Endothelial cell (in vitro differentiated cells): ENCODE measurements at places on chromosomes 5 and 9.

DNA sequence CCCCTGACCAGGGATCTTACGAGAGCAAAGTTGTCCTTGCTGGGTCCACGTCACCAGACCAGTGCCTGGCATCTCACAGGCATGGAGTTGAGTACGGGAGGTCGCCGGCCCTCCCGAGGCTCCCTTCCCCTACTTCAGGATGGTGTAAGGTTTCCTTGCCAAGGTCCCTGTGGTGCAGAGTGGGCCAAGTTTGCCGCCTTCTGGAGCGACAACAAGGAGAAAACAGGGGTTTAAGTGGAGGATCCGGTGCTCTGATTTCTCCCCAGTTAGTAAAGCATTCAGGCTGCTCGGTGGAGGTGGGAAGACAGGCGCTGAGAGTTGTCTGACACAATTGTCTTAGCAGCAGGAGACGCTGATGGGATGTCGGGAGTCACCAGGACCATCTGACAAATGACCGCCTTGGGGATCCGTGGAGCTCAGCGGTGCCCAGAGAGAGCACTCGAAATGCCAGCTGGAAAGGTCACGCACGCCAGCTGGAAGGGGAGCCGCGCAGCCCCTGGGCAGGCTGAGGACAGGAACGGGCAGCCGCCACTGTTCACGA, 37.3 kb downstream of the ADAMTS2 start:
- DNase-seq, result no peak

- DNase-seq, result no peak
These were observed 180.2 kb upstream of the EGFLAM start for GRCh38 chr5:38078161-38078560.

GRCh38 chr9:21903380-21903965, 90.7 kb downstream of the CDKN2A start:
- no peak for DNase-seq

GRCh38 chr5:172694541-172694940, 53.5 kb downstream of the NEURL1B start:
- no peak for DNase-seq

DNA sequence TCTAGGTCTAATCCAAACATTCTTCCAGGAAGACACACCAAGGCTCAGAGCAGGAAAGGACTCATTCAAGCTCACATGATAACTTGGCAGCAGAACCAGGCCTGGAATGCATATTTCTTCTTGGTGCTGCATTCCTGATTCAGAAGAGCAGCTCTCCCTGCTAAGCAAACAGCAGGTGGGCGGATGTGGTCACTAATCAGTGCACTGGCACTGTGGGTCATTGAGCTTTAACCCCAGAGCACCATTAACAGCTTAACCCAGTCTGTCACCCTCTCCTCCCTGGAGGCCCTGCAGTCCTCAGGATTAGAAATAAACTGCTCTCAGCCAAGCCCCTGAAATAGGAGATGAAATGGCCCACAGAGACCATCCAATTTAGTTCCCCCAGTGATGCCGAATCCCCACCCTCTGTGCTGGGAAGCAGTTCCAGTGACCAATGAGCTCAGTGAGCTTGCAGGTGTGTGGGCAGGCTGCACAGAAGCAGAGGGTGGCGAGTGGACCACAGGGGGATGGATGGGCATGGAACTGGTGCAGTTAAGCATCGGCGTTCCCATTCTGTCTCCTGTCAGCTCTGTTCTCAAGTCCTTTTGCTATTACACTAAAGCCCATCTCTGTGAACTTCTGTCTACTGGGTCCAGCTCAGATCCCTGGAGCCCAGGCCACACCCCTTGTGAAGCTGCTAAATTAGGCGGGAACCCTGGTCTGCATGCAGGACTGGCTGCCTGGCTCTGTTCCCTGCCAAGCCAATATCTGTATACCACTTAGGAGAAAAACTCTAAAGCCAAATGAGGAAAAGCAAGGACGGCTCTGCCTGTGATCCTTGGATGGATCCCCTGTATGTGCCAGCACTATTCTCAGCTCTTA, 16.6 kb upstream of the MEGF9 start:
- no peak for DNase-seq

GRCh38 chr9:85262333-85262732, 479.4 kb downstream of the AGTPBP1 start:
- no peak for DNase-seq

DNA sequence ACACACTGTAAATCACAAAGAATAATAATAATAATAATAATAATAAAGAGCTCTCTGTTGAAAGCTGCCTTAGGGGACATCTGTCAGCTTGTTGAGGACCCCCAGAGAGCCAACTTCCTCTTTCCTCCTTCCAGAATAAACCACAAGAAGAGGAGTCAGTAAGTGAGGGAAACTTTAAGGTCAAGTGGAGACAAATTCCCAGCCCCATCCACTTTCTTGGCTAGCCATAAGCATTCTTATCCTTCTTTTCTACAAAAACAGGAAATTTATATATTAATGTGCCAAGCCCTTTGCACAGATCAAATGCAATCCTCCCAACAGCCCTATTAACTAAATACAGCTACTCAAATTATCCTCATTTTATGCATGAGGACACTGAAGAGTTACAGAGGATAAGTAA, 9.4 kb upstream of the C5orf58 start:
- no peak for DNase-seq

- no peak for DNase-seq
These were observed 239.9 kb upstream of the PAPPA start for GRCh38 chr9:115913696-115914095.

- DNase-seq, result no peak
These were observed 664.9 kb upstream of the WWC1 start for GRCh38 chr5:167626341-167627123.

DNA sequence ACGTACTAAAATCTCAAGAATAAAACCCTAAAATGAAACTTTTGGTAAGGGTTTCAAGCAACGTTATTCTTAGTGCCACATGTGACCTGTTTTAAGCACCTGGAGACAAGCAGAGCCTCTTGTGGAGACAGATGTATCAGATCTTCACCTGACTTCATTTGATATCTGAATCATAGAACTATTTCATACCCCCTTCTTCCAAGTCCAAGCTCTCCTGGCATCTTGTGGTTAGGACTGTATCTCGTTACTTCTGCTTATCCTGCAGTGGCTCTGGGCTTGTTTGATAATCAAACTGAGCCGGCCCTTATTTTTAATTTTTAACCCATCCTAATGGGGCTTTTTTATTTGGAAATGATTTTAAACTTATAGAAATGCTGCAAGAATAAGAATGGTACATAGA, 11.1 kb upstream of the FSD1L start:
- no peak for DNase-seq

DNA sequence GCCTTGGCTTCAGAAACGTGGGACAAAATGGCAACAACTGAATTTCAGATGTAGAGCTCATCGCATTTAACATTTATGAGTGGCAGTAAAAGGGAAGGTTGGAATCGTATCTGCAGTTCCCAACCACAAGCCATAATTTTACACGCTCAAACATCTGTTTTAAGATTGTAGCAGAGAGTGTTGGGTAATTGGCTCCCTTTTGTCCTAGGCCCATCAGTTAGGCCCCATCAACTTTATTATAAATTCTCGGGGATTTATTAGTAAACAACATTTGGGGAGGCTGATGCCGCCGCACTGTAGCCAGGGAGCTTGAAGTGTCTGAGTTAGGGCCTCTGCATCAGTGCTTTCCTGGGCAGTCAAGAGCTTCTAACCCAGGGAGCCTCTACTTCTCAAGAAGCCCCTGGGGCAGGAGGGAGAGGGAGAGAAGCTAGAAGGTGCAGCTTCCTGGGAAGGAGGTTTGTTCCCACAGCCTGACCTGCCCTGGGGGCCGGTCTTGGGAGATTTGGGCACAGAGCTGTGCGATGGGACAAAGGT, 66.2 kb downstream of the HSPA4 start:
- DNase-seq, result no peak

- DNase-seq, result peak; percentile 52
These were observed 624 bp downstream of the FBXW11 start for GRCh38 chr5:172005708-172006320.

- no peak for DNase-seq
These were observed 291.6 kb downstream of the TLE1 start for GRCh38 chr9:81397481-81398381.

- DNase-seq, result no peak
These were observed 37.3 kb upstream of the CDK5RAP2 start for GRCh38 chr9:120616966-120617935.

DNA sequence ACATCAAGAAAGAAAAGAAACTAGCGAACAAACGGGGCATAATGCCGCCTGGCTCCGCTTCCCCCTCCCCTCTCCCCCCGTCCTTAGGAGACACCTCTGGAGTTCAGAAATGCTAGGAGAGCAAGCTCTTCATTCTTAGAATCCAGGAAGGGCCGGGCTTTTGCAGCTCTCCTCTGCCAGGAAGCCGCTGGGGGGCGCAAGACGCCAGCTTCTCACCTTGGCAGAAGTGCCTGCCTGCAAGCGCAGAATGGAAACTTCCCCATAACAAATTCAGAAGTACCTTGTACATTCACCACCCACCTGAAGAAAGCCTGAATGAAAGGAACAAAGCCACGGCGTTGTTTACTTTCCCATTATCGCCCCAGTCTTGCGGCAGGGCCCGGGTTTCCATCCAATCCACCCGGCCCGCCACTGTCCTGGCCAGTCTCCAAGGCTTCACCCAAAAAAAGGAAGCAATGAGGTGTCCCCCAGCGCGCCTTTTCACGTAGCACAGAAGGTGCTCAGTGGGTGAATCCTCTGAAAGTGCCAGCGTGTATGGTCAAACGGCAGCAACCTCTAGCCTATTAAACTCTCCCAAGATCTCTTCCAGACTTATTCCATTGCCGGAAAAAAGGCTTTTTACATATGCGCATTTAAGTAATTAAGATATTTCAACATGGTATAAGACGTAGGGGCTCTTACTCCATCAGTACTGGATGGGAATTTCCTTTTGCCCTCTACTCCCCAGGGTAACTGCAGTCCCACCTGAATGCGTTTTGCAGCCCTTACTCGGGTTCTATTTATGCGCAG, 1.6 kb upstream of the GADD45G start:
- peak; percentile 94 for DNase-seq

GRCh38 chr9:6907772-6908381, 150.1 kb downstream of the KDM4C start:
- DNase-seq, result peak; percentile 18

DNA sequence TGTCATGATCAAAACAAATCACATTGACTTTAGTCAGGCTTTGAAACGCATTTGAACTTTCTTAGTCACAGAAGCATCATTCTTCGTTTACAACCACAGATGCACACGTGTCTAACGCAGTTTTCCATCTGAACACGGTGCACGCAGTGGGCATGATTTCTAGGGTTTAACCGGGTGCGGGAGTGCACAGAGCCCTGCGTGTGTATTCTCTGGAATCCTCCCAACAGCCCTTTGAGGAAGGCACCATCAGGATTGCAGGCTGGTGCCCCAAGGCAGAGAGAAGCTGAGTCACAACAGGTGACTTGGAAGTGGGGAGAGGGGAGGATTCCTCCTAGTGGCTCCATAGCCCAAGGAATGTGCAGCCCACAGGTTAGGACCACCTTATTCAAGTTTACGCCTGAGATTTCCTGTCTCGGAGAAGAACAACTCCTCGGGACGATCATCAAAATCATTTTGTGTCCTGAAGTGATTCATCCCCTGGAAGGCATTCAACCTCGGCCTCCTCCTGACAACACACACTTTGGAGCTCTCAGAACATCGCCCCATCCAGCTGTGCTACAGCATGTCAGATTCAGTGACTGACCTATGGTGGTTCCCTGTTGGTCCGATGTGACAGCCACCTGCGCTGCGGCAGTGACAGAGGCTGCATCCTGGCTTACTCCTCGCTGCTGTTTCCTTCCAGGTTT, 13.1 kb downstream of the ROPN1L start:
- DNase-seq, result no peak

DNA sequence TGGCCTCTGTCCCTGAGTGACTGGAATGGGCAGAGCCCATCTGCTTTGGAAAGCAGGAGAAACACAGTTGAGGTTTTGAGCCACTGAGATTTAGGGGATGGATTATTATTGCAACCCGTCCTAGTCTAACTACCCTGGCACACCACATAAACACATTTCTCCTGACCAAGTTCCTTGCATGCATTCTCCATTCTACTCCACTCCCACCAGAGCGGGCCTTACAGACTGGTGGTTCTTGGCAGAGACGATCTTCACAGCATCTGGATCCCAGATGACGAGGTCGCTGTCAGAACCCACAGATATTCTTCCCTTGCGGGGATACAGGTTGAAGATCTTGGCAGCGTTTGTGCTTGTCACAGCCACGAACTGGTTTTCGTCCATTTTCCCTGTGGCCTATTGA, 111.0 kb downstream of the DPYSL3 start:
- no peak for DNase-seq

DNA sequence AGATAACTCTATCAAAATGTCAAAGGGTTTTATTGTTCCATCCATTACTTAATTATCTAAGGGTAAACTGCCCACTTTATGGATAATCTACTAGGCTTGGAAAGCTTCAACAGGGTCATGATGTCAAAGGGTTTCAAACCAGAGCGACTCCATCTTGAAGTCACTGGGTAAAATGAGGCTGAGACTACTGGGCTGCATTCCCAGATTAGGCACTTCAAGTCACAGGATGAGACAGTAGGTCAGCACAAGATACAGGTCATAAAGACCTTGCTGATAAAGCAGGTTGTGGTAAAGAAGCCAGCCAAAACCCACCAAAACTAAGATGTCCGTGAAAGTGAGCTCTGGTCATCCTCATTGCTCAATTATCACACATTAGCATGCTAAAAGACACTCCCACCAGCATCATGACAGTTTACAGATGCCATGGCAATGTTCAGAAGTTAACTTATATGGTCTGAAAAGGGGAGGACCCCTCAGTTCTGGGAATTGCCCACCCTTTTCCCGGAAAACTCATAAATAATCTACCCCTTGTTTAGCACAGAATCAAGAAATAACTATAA, 138.6 kb downstream of the GNAQ start:
- no peak for DNase-seq

DNA sequence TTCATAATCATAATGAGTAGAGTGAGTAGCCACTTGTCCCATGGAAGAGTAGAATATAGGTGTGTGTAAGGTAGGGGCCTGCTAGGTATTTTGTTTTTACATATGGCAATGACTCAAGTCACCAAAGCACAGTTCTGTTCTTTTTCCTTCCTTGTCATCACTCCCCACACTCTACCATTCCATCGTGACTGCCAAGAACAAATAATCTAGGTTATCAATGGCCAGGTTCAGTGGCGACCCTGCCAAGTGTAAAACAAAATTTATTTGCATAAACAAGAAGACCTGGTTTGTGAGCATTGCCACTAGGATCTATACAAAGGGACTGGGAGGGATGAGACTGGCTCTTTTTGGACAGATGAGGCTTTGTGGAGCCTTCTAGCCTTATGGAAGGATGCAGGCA, 55.2 kb upstream of the RANBP3L start:
- DNase-seq, result no peak

- DNase-seq, result no peak
These were observed 200.4 kb downstream of the FOXD4L6 start for GRCh38 chr9:40927851-40928802.

- DNase-seq, result no peak
These were observed 160.2 kb downstream of the MCTP1 start for GRCh38 chr5:95124731-95125130.

DNA sequence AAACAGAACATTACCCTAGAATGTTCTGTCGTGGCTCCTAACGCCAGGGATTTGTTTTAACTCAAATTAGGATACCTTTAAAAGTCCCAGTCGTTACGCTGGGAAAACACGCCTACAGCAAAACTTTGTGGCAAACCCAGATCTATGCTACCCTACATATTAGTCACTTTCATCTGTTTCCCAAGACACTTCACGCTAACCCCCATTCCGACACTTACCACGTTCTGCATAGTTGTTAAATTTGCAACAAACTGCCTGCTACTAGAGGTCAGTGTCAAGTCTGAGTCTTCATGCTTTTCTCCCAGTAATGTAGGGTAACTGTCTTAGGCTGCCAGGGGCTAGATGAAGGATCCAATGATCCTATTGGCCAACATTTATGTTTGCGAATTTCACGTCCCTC, 140.3 kb downstream of the RASEF start:
- DNase-seq, result no peak
